Retina (tissue), 1 donor: ENCODE measurements at places on chromosomes 4 and X.

DNA sequence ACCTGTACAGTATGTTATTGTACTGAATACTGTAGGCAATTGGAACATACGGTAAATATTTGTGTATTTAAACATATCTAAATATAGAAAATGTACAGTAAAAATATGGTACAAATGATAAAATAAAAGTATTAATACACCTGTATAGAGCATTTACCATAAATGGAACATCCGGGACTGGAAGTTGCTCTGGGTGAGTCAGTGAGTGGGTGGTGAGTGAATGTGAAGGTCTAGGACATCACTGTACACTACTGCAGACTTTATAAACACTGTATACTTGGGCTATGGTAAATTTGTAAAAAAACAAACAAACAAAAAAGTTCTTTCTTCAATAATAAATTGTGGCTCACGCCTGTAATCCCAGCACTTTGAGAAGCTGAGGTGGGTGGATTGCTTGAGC lies 52.4 kb upstream of the FHL1 start:
- DNase-seq = no peak

DNA sequence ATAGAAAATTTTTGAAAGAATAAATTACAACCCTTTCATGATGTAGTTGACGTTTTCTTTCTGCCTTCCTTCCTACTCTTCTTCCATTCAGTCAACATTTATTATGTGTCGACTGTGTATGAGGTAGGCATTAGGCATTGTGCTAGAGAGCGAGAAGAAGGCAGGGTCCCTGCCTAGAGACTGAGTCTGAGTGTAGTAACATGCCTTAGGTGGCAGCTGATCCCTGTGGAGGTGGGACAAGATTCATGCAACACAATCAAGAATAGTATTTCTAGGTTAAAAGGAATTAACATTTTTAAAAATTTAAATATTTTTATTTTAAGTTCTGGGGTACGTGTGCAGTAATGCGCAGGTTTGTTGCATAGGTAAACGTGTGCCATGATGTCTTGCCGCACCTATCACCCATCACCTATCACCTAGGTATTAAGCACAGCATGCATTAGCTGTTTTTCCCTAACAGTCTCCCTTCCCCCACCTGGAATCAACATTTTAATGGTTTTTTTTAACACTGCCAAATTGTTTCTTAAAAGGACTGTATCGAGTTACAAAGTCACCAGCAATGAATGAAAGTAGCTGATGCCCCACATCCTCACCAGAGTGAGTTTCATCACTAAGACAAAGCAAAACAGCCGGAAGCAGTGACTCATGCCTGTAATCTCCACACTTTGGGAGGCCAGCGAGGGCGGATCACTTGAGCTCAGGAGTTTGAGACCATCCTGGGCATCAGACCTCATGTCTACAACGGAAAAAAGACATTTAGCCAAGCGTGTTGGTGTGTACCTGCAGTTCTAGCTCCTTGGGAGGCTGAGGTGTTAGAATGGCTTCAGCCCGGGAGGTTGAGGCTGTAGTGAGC lies 84.0 kb downstream of the WWC2 start:
- DNase-seq = no peak

DNA sequence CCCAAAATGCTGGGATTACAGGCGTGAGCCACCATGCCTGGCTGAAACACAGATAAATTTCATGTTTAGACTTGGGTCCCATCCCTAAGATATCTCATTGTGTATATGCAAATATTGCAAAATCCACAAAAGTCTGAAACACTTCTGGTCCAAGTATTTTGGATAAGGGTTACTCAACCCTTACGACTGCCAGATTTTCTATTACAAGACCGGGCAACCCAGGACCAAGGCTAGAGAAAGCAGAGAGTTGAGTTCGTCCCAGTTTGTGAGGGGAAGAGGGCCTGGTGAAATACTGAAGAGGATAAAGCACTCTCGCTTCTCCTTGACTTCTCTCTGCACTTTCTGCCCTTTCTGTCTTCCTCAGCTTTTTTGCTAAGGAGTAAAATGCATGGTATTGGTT lies 34.5 kb downstream of the ZFX start:
- no peak for DNase-seq

DNA sequence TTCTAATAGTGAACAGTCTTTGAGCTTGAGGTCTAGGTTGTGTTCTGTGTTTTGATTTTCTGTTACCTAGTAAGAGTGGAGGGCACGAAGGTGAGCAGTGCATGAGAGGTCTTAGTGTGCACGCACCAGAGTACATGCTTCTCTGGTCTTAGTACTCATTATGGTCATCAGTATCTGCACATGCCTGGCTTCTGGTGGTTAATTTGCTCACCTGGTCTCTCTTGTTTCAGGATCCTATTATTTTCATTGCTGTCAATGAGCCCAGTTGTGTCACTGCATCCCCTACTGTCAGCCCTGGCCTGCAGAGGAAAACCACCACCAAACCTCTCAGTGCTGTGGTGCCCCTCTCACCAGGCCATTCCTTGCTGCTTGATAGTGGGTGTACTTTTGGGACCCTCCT lies 54.8 kb downstream of the NSUN7 start:
- no peak for DNase-seq

DNA sequence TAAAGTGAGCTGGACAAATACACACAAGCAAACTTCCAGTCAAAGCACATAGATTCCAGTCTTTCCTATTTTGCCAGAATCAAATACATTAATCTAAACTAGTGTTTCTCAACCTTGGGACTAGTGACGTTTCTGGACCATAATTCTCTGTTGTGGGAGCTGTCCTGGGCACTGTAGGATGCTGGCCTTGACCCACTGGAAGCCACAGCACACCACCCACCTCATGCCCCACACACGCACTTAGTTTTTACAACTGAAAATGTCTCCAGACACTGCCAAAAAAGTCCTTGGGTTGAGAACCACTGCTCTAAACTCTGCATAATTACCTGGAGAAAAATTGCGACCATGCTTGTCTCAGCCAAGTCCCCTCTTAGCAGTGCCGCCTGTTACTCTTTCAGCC lies 57.6 kb downstream of the MAP3K15 start:
- DNase-seq = no peak

- DNase-seq = peak; percentile 75
Measured at GRCh38 chrX:151177141-151178027, 1.0 kb downstream of the GPR50 start.

- DNase-seq = no peak
Measured at GRCh38 chrX:149948016-149948415, 9.7 kb upstream of the EOLA2 start.

- DNase-seq = no peak
Measured at GRCh38 chr4:159206427-159206871, 103.6 kb downstream of the RAPGEF2 start.

- no peak for DNase-seq
Measured at GRCh38 chr4:167196344-167197012, 37.8 kb downstream of the SPOCK3 start.

DNA sequence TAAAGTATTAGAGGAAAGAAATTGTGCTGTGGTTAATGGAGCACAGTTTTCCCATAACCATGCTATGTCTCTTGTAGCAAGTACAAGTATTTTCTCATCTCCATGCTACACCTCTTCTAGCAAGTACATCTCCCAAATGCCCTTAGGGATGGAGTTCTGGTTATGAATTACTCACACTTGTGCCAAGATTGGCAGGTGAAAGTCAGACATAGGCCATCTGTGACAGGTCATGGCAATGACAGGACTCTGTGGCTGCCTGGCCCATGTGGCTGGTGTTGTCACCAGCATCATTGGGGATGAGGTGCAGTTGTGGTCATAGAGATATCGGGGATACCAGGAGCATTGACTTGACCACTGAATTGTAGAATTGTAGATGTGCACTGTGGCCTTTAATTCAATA lies 310.2 kb downstream of the FAT4 start:
- no peak for DNase-seq

DNA sequence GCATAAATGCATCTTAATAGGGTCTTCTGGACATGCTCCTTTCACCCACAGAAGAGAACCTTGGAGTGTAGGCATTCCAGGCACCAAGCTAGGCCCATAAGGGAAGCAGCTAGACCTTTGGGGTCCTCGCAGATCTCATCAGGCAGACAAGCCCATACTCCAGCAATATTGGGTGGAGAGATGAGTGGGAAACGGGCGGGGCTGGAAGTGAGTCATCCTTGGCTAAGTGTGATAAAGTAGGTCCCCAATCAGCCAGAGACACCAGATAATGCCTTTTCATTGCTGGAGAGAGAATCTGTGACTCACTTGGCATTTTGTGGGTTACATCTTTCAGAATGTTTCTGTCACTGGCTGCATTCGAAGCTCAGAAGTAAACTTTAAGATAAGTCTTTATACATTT lies 133.3 kb upstream of the MBNL3 start:
- DNase-seq = no peak

GRCh38 chrX:111568354-111568753 lies 56.9 kb downstream of the SERTM2 start:
- no peak for DNase-seq

DNA sequence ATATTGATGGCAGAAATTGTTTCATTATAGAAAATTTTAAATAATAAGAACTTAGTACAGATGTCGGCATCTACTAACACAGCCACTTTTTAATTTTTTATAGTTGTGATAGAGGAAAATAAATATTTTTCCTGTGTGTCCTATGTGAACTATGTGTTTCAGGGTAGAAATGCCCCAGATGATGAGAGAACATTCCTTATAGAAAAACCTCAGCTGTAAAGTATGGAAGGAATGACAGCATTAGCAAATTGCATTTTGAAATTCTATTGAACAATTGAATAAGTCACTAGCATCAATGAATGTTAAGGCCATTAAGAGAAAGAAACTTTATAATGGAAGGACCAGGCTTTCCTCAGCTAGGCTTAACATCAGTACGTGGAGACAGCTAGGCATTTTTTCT lies 149.2 kb downstream of the CFAP299 start:
- DNase-seq = no peak

DNA sequence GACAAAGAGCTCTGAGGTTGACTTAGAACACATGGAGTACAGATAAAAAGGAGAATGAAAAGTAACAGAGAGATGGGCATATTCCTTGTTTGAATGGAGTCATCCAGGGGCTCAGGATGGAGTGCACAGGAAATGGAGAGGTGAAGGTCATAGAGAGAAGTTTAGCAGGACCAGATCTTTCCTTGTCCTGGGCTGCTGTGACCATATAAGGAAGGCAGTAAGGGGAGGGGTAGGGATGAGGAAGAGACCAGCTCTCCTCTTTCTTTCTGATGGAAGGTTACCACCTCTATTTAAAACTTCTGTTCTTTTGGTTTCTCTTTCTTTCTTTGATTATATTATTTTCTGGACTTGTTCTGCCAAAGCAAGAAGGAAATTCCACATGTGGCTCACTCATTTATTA lies 27.0 kb downstream of the AR start:
- no peak for DNase-seq

DNA sequence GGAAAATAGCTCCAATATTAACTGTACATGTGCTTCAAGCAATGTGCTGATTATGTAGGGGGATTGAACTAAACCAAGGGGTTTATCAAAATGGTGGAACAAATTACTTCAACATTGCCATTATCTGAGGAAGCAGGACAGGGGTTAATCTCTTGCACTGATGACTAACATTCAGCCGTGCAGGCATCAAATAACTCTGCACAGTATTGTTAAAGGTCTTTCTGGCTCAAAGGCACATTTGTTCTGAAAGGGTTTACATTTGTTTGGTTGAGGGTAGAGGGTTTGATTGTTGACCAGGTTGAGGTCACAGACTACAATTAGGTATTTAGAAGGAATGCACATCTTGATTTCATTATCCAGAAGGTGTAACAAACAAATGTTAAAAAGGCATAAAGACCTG lies 32.2 kb upstream of the CCSER1 start:
- no peak for DNase-seq

DNA sequence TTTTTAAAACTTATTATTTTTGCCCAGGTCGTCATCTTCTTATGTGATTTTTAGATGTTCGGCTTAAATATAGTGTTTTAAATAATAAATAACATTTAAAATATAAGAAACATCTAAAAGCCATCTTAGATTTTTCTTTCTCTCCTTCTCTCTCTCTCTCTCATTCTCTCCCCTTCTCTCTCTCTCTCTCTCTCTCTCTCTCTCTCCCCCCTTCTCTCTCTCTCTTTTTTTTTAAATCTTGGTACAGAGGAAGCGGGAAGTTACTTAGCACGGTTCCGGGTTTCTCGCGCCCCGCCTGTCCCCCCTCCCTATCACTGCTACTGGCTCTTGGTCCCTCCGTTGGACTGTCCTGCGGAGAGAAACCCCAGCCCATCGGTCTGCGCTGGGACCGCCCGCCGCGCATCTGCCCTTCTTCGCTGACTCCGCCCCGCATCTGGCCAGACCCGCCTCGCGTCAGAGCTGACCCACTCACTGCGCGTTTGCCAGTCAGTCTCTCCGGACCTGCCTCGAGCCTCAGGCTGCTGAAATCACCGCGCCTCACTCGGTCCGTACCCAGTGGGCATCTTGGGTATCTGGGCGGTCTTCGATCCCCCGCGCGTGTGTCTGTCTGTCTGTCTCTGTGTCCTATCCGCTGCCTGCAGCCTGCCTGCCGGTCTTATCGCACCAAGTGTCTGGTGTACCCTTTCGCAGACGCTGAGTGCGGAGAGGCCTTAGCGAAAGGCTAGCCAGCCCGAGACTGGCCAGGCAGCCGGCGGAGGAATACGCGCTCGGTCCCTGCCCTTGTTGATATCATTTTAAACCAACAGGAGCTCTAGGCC lies at the start of gene PABPC5:
PABPC5 (plus strand) TSS at position 489 of the 818 bp plus-strand sequence. CDS start 739 bp downstream, outside the sequence.
- DNase-seq = peak; percentile 91

GRCh38 chr4:18155067-18156041 lies 133.8 kb upstream of the LCORL start:
- DNase-seq = no peak

DNA sequence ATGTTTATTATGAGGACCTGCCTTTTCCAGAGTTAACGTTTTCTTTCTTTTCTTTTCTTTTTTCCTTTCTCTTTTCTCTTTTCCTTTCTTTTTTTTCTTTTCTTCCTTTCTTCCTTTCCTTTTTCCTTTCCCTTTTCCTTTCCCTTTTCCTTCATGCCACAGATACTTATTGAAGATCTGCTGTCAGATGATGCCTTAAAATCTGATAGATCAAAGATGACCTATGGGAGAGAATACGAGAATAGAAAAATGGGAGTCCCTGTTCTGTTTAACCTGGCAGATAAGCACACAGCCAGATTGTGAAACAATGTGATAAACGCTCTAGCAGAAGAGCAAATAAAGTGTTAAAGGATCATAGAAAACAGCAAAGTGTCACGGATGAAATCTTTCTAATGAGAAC lies 38.9 kb downstream of the AFF1 start:
- DNase-seq = no peak

DNA sequence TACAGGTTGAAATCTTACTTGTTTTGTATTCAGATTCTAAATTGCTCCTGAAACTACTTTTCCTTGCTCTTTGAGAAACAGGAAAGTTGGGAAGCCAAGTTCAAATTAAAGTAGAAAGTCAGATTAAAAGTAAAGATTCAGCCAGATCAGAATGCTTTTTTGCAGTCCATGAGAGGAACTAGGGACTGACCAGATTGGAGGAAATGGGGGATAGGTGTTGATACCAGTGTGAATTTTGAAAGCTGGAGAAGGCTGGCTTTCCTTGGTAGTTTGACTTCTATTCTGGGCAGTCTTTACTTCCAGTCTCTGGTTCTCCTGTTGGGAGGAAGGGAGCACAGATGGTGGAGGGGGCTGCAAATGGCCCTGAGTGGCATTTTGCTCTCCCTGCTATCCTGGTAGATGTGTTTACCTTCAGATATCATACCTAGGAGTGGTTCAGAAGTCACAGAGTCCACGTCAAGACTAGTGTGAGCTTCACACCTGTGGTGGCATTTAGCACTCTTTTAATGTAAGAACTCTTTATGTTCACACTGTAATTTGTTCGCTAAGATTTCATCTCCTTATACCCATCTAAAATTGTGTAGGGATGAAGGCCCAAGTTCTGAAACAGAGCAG lies 68.8 kb downstream of the FNIP2 start:
- no peak for DNase-seq

GRCh38 chrX:111095974-111096895 lies at the start of gene PAK3:
PAK3 (plus strand) TSS chrX:111096191; CDS start chrX:111123104, 26,913 bp downstream.
- DNase-seq = peak; percentile 78

GRCh38 chrX:96004386-96004785 lies 680.3 kb upstream of the DIAPH2 start:
- DNase-seq = no peak
